NCI-H524 (cell line): ENCODE measurements at places on chromosomes 4 and X.

- DNase-seq, result no peak
These were observed 9.1 kb downstream of the MED28 start for GRCh38 chr4:17623451-17624001.

- no peak for DNase-seq
These were observed 42.0 kb downstream of the NPFFR2 start for GRCh38 chr4:72073816-72074215.

DNA sequence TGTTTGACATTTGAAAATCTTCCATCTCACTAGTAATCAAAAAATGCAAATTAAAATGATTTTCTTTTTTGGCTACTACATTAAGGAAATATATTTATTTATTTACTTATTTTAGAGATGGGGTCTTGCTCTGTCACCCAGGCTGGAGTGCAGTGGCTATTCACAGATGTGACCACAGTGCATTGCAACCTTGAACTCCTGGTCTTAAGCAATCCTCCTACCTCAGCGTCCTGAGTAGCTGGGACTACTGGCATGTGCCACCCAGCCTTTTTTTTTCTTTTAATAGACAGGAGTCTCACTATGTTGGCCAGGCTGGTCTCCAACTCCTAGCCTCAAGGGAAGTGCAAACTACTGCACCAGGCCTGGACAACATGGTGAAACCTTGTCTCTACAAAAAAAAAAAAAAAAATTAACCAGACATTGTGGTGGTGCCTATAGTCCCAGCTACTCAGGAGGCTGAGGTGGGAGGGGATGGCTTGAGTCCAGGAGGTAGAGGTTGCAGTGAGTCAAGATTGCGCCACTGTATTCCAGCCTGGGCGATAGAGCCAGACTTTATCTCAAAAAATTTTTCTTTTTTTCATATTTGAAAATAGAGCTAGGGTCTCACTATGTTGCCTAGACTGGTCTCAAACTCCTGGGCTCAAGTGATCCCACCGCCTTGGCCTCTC, 4.4 kb upstream of the SMIM14 start:
- no peak for DNase-seq

GRCh38 chr4:108205859-108206258, 37.1 kb upstream of the LEF1 start:
- no peak for DNase-seq

DNA sequence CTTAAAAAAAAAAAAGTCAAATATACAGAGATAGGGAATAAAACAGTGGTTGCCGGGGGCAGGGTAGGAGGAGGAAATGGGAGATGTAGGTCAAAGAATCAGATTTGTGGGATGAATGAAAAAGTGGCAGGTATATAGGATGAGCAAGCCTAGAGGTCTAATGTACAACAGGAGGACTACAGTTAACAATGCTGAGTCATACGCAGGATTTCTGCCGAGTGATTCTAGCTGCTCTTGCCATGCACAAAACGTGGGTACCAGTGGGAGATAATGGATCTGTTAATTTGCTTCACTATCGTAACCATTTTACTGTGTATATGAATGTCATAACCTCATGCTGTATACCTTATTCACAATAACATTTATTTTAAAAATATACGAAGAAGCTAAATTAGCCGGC, 10.7 kb upstream of the MTNR1A start:
- DNase-seq, result no peak

DNA sequence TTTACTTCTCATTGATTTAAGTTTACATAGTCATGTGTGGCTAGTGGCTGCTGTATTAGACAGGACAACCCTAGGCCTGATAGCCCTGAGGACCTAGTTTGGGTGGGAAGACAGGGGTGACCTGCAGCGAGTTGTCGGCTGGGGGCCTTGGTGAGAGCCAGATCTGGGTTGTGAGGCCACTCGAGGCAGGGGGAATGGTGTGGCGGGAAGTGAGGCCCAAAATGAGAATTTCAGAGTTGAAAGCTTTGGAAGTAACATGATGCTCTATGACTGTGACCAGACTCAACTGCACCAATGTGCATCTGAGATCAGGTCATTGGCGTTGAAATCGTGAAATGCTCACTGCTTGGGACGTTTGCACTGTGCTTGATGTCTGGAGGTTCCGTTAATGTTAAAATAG, 72.9 kb downstream of the TBL1X start:
- DNase-seq, result no peak

- DNase-seq, result no peak
These were observed 596.5 kb downstream of the NLGN4X start for GRCh38 chrX:5632061-5632614.

DNA sequence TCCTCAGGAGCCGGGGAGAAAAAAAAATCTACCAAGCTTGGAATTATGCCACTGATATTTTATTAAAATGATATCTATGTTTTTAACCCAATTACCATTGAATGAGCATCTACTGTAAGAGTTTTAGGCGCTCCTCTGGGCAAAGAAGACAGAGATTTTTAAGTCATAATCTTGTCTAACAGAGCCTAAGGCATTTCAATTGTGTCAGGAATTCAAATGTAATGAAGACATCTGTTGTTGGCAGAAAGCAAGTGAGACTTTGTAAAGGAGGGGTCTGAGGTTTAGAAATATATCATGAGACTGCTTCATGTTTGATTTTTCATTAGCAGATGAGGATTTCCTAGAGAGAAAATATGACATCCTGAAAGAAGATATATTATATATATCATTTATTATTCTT, 1158.1 kb downstream of the FSTL5 start:
- DNase-seq, result no peak

GRCh38 chr4:71212216-71212615, 126.6 kb upstream of the SLC4A4 start:
- no peak for DNase-seq

GRCh38 chr4:2799224-2799911, 6.5 kb downstream of the SH3BP2 start:
- no peak for DNase-seq

GRCh38 chr4:84583876-84584380, 1.0 kb downstream of the CDS1 start:
- no peak for DNase-seq

- no peak for DNase-seq
These were observed 557.2 kb upstream of the GRIA3 start for GRCh38 chrX:122626871-122627270.

DNA sequence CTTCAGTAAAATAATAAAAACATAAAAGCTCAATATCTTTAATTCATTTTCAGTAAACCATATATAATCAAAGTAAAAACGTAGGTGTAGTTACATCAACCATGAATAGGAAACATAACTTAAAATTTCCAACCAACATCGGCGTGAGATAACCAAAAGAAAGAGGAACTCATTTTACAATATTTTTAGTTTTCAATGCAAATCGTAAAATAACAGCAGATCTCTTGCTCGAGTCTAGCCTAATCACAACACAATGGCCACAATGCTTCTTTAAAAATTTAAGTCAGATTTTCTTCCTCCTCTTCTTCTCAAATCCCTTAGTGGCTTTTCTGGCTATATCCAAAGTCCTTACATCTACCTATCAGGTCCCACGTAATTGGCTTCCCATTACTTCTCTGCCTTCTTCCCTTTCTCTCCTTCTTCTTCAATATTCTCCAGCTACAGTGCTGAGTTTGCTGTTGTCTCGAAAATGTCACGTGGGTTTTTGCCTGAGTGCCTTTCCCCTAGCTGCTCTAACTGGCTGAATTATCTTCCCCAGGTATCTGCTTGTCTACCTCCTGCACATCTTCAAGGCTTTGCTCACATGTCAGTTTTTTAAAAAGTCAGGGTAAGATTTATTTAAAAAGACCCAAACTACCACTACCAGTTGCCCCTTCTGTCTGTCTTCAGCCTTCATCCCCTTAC, 90.9 kb upstream of the BANK1 start:
- no peak for DNase-seq
